Spinal cord (tissue), 10 donors: ENCODE measurements at places on chromosomes 6 and 20. TPM values are rescaled to one million over a fixed set of nuclear protein-coding genes. Genes with fewer than 3 reads are reported as not detected.

Gene TRAM2
- total RNA-seq, result 25.4 TPM

Gene POU5F1
- 0.59 TPM for total RNA-seq

Gene COL21A1
- 51.7 TPM for total RNA-seq

DNA sequence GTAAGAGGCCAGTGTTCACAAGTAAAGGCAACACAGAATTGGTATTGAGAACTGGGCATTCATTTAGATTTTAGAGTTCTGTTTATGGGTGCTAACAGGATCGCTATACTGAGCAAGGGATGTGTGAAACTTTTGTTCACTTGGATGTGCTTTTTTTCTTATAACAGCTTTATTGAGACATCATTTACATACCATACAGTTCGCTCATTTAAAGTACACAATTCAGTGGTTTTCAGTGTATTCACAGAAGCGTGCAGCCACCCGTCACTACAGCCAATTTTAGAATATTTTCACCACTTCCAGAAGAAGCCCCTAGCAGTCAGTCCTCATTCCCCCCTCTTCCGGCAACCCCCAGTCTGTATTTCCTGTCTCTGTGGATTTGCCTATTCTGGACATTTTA is 48.7 kb downstream of the GFRA4 start:
- DNase-seq, result no peak

DNA sequence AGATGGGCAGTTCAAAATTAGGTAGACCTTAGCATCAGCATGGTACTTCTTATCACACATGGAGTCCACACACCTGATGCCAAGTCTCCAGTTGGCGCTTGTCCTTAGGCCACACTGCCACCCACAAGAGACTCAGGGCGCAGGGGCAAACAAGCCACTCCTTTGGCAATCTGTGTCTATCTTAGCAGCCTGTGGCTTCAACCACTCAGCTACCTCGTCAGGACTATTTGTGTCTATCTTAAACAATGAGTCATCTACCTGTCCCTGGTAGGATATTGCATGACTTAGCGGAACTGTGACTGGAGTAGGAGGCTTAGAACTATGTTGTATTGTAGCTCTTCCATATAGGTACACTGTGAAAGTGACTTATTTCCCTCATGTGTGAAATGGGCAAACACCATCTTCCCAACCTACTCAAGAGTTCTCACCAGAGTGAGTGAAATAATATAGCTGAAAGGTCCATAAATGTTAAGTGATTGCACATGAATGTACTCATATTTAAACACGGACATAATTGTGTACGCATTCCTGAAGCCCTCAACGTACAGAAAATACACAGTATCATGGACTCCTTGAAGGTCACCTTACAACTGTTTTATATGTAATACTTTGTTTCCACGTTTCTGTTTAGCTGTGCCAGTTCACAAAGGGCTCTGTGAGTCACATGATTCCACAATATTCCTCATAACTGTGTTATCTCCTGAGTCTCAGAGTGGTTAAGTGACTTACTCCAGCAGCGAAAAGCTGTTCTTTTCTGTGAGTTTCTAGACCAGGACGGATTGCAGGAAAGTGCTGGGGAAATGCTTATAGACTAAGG is 1.6 kb downstream of the TRIM27 start:
- no peak for DNase-seq

DNA sequence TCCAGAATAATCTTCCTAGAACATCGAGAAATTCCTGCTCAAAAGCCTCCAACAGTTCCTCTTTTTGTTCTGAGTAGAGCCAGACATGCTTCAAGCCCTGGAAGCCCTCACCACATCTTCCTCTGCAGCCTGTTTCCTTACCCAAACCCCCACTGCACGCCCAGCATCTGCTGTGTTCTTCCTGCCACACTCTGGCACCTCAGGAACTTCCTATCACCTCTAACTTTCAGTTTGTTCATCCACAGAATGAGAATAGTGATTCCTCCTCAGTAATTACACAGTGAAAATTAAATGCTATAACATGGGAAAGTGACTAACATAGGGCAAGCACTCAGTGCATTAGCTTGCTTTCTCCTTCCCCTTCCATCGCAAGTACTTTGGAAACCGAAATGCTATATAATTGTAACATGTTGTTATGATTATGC is 26.3 kb downstream of the C6orf89 start:
- DNase-seq, result no peak

DNA sequence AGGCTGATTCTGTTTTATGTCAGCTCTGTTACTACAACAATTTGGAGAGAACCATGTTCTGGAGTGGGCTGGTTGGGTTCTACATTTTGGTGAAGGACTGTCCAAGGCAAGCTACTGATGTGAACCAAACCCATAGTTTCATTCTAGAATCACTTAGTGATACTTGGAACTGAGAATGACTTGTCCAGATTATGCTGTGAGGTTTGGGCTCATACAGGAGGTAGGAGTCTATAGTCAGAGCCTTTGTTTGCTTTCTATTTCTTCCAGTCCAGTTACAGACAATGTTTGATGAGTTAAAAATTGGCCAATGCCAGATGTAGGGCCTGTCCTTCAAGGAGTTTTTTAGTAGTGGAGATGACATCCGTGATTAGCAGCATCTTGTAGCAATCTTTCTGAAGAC is 97.9 kb downstream of the LRRC1 start:
- no peak for DNase-seq
